ENCODE measurements at places on chromosomes 6 and 20.

GRCh38 chr20:58700121-58700821 is 7.7 kb downstream of the NPEPL1 start:
- DNase-seq: no peak

- DNase-seq: no peak
These were observed 559.4 kb downstream of the COL12A1 start for GRCh38 chr6:74646461-74646860.

- DNase-seq: no peak
These were observed 2.6 kb upstream of the ADGB start for GRCh38 chr6:146595972-146596731.

DNA sequence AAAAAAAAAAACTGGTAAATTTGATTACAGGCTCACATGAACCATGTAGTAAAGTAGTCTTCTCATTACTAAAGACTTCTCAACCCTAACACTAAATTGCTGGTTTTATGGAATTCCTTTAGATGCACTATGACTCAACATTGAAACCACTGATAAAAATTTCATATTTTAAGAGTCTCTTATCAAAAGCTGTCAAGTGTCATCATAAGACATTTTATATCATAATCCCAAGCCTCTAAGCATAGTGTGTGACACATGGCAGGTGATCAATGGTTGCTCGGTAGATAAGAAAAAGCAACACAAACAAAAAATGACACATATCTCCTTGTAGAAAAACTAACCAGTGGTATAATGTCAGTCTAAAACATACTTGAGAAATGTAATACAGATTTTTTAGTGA is 258.4 kb downstream of the RNGTT start:
- no peak for DNase-seq

DNA sequence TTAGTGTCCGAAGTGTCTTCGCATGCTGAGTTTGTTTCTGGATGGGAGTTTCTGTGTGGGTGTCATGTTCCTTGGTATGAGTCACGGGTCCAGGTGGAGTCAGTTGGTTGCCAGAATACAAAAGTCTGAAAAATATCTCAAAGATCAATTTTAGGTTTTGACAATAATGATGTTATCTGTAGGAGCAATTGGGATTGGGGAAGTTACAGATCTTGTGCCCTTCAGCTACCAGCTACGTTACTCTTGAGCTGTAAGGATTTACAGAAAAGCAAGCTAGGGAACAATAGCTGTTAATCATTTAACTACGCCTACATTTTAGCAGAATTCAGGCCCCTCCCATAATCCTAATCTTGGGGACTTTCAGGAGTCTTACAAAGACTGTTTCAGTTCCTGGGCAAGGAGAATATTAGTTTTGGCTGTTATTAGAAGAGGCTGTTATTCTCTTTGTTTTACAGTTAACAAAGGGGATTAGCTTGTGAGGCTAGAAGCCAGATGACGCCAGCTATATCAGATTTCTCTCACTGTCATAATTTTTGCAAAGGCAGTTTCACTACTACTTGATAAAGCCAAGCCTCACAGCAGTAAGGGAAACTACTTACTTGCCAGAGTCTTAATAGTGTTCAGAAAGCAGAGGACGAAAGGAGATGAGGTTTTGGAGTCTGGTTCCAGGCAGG is 15.4 kb upstream of the SLC22A16 start:
- no peak for DNase-seq

GRCh38 chr6:90816764-90817163 is 229.9 kb upstream of the MAP3K7 start:
- no peak for DNase-seq

Measured in activated CD4-positive, alpha-beta T cell treated with anti-CD3 and anti-CD28 coated beads, Interleukin-2, amount 50 U/mL, for 24 hours (primary cell).